ENCODE measurements at places on chromosomes 3 and 15.

DNA sequence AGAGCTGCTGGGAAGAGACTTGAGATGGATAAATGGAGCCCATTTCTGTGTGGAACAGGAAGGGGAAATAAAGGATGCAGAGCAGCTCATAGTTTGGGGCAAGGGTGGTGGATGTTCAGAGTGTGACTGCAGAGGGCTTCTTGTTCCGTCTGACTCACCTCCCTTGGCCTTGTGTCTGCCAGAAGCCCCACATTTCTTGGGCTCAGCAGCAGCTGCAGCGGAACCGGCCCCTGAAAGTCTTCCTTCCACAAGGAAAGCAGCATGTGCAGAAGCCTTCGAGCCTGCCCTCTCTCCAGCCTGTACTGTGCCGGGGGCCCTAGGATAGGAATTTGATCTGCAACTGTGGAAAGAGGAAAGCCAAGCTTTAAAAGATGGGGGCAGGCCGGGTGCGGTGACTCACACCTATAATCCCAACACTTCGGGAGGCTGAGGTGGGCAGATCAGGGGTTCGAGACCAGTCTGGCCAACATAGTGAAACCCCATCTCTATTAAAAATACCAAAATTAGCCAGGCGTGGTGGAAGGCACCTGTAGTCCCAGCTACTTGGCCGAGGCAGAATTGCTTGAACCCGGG lies 11.5 kb downstream of the CDAN1 start:
- DNase-seq = no peak

- no peak for DNase-seq
Observed at GRCh38 chr15:52727815-52728214, 48.6 kb upstream of the ATOSA start.

- DNase-seq = no peak
Observed at GRCh38 chr3:125032100-125032643, 23.6 kb downstream of the HEG1 start.

DNA sequence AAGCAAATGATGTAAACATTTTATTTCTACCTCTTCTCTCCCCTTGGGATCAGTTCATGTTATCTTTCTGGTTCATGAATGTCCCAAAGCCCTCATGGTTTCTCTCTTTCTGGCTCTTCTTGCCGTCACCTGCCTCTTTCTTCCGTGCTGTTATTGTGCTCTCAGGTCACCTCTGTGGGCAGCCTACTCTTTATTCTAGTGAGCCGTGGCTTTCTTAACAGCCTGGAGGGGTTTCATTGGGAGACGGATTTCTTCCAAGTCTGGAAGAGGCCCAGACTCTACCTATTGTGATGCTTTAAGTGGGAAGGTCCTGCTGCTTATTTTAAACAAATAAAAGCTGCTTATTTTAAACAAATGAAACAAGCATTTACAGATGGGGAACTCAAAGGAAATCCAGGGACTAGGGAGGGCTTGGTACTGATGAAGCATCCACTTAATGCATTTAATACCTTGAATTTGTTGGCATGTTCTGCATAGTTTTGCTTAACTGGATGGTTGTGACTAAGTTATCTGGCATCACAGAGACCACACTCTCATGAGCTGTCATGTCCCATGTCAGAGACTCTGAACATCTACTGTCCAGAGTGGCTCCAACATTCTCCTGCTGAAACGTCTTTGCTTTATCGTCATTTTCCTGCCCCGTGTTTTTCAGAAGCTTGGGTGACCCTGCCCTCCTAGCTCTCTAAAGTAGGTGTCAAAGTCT lies 443.3 kb downstream of the GABRG3 start:
- DNase-seq = no peak

- no peak for DNase-seq
Observed at GRCh38 chr15:63545520-63545919, 41.1 kb downstream of the USP3 start.

DNA sequence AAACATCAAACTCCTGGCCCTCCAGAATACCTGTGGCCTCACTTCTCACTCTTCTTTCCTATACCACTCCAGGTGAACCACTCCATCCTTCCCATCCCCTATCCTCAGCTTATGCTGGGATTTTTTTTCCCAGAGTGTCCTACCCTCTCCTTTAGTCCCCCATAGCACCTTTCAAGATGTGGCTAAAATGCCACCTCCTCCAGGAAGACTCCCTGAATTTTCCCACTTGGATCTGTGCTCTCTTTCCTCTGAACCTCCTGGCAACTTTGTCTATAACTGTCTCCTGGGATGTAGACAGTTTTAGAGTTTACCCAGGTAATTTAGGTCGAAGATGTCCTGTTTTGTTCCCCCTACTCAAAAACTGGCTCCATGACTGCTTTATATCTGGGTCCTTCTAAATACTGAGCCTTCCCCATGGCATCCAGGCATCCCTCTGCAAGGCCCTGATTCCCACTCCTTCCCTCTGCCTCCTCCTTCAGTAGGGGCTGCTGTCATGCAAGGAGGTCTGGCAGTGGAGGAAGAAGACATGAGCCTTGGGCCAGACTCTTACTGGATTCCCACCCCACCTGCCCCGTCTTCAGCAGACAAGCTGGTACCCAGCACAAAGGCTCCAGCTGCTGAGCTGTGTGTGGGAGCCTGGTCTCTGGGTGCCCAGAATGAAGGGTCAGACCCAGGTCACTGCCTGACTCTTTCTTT lies 161.5 kb downstream of the SMAD6 start:
- no peak for DNase-seq

- DNase-seq = no peak
Observed at GRCh38 chr15:33132722-33133345, 61.7 kb downstream of the FMN1 start.

DNA sequence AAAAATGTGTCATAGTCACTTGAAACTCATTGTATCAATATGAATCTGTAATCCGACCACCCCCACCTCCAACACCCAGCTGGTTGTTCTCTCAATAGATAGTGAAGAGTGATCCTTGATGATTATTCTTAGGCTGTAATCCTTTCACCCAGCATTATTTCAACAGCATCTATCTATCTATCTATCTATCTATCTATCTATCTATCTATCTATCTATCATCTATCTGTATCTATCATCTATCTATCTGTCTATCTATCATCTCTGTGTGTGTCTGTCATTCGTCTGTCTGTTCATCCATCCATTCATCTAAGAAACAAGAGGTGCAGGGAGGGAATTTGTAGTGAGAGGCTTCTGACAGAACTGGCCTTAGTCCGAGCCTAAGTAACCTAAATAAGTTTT lies 78.7 kb upstream of the IGSF10 start:
- DNase-seq = no peak

DNA sequence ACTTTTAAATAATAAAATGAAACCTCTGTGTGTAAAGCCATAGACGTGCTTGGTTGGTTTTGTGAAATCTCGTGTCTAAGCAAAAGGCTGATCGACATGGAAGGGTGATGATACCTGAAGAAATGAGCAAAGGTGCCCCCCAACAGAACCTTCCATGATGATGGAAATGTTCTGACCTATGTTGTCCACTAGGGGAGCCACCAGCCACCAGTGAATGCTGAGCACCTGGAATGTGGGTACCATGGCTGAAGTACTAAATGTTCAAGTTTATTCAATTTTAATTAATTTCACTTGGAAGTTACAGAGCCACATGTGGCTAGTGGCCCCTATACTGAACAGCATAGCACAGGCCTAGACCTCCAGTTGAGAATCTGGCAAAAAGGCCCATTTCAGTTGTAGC lies 158.8 kb downstream of the POLR2M start:
- DNase-seq = no peak

DNA sequence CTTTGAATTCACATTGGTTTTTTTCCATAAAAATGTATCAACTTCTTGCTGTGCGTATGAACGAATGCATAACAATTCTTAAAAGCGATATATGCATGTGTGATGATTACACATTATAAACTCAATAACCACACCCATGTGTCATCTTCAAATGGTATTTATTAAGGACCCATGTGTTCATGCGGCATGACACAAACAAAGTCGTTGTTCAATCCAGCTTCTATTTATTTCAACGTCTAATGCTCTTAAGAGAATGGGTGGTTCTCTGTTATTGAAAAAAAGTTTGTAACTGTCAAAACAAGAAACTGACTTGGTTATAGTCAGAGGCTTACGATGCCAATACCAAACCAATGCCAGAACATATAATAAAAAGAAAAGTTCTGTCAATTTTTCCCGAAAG lies 195.9 kb downstream of the FOXP1 start:
- DNase-seq = no peak

GRCh38 chr3:135314237-135314636 lies 519.2 kb downstream of the EPHB1 start:
- no peak for DNase-seq

DNA sequence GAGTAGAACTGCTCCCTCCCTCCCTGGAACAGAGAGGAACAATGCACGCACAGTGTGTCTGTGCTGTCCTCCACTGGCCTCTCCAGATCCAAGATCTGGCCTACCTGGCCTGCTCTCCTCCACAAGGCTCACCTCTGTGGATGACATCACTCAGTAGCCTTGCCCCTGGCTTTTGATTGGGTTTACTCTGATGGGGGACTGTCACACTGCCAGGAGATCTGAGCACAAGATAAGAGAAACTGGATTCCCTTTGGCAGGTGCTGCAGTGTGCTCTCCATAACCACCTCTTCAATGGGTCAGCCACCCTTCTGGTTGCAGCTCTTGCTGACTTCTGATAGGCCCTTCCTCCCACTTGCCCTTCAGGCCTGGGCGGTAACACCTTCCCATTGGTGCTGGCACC lies 22.6 kb upstream of the ANO10 start:
- no peak for DNase-seq

GRCh38 chr3:51710631-51711351 lies 3.9 kb downstream of the GRM2 start:
- DNase-seq = no peak

GRCh38 chr15:92020804-92021203 lies 167.3 kb downstream of the SLCO3A1 start:
- no peak for DNase-seq

GRCh38 chr3:171129827-171130226 lies 103.3 kb upstream of the SLC2A2 start:
- no peak for DNase-seq

- DNase-seq = no peak
Observed at GRCh38 chr15:45347989-45348388, 30.4 kb downstream of the GATM start.

DNA sequence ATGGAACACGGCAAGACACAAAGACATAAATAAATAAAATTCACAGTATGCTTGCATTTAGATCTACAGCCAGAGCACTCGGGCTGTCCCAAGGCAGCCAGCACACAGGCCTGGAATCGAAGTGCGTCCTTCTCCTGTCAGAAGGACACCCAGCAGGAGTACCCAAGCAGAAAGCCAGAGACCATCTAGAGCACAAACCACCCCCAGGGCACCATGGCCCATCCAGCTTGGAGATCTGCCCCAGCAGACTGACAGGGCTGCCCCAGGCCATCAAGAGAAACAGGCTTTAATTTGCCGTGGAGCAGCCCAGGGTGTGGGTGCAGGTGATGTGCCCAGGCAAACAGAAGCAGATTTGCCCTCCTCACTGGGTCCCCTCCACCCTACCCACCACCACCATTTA lies 7.8 kb upstream of the SPATA12 start:
- no peak for DNase-seq

- no peak for DNase-seq
Observed at GRCh38 chr3:70856414-70857162, 544.1 kb upstream of the MDFIC2 start.

DNA sequence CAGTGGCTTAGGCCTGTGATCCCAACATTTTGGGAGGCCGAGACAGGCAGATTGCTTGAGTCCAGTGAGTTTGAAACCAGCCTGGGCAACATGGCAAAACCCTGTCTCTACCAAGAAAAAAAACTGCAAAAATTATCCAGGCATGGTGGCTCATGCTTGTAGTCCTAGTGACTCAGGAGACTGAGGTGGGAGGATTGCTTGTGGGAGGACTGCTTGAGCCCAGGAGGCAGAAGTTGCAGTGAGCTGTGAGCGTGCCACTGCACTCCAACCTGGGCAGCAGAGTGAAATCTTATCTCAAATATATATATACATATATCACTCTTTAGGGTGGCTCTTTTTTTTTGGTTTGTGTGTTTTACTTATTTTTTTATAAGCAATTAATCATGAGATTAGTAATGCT lies 83.7 kb upstream of the WDR72 start:
- no peak for DNase-seq

DNA sequence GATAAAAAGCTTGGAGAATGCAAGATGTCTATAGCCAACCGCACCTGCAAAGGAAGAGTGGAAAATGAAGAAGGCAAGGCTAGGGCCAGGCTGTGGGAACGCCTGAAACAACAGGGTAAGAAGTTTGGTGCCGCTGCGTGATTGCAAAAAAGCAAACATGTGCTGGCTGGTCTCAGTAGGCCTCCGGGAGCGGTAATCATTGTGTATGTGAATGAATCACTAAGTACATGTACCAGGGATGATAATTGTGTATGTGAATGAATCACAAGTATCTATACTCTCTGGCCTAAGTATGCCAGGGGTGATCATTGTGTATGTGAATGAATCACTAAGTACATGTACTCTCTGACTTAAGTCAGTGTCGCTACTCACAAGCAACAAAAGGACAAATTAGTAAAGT lies 40.3 kb upstream of the PARL start:
- DNase-seq = no peak

DNA sequence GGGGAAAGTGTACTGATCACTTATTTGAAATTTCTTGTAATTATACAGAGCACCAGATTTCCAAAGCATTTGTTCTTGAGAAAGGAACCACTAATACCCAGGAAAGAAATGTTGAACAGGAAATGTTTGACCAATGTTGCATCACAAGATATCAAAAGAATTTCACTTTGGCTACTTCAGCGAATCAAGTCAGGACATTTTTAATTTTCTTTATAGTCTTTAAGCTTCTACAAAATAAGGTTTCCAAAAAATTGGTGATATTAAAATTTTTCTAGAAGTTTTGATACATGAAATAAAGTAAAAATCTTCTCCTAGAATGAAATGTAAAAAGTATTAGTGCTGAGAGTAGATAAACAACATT lies 421.9 kb downstream of the MECOM start:
- DNase-seq = no peak

GRCh38 chr15:47951781-47952180 lies 169.0 kb upstream of the SLC24A5 start:
- DNase-seq = no peak

GRCh38 chr3:12840591-12841148 lies 695 bp downstream of the RPL32 start:
- DNase-seq = no peak

All from stimulated activated CD8-positive, alpha-beta memory T cell treated with anti-CD3 and anti-CD28 coated beads, Interleukin-7, amount 100 ng/mL, for 1 hour (primary cell).